ENCODE measurements at places on chromosomes 2 and 18.
A peak's percentile ranks its signal among the peaks of the same experiment; 100 is the strongest.

DNA sequence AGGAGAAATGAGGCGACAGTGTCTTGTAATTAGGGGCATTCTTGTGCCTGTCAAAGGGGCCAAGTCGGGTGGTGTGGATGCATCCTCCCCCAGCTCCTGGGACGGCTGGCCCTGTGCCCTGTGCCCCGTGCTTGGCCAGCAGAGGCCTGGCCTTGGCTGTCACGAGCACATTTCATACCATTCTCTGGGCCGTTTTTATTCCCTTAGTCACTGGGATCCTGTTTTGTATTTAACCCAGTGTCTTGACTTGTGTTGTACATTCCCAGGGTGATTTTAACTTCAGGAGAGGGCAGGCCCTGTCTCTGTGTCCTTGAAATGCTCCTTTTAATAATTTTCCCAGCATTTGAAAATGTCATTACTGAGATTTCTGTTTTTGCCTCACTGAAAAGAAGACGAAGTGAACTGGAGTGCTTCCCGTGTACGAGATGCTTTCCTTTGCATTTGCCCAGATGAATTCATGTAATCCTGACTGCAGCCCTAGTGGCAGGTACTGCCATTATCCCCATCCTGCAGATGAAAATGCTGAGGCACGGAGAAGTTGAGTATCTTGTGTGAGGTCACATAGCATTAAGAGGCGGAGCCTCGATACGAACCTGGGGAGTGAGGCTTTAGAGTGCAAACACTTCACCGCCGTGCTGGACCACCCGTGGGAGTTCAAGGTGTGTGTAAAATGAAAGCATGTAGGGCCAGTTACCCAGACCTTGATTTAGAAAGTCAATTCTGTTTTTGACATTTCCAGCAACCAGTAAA is 57.0 kb downstream of the SH3RF3 start:
- peak; percentile 82 for DNase-seq

GRCh38 chr2:218569038-218569431 is 396 bp downstream of the CNOT9 start:
- DNase-seq: peak; percentile 53

- peak; percentile 98 for DNase-seq
Observed at GRCh38 chr2:171922230-171923022, at the start of gene HAT1. HAT1 (plus strand) TSS chr2:171922461; CDS start chr2:171922501, 40 bp downstream.

DNA sequence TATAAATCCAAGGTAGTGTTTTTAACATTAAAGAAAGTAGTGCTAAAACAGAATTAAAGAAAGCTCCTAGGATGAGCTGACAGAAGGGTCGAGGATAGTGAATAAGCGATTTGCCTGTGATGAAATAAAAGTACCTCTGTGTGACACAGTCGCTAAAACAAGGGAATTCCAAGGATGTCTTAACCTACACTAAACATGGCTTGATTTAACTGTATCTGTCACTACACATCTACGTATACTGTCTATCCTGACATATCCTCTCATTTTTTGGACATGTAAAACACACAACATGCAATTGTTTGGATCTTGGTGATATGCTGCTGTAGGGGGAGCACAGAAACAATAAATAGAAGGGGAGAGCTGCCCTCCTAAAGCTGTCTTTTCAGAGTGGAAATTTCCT is 580.8 kb upstream of the SLC8A1 start:
- no peak for DNase-seq

- no peak for DNase-seq
Observed at GRCh38 chr2:99597616-99598015, 107.8 kb upstream of the REV1 start.

- DNase-seq: peak; percentile 34
Observed at GRCh38 chr2:12619975-12620374, 96.8 kb upstream of the TRIB2 start.

DNA sequence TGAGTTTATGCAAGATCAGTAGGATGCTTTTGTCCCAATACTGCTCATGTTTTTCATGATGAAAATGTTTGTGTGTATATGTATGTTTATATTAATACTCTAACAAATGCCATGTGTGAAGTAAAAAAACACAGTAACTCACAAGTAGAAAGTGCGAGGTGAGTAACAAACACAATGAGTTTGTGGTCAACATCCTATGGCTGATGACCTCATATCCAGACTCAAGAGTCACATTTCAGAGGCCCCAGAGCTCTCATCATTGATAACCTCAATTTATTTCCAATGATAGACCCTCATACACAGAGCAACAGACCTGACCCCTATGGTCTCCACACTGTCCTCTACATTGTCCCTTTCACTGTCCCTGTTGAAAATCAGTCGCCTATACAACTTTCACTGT is 34.5 kb downstream of the ZNF519 start:
- no peak for DNase-seq

DNA sequence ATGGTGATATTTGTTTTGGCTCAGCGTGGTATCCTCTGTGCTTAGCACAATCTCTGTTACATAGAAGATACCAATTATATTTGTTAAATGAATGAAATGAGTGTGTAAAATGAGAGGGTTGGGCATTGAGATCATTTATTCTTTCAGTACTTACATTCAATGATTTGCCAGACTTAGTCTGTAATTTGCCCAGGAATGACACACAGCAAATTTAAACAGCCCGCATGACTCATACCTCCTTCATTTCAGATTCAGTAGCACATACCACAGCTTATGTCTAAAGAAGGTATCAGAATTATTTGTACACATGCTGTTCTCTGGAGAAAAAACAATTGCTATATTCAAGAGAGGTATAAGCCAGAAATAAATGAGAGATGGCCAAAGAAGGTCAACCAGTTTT is 37.0 kb downstream of the KLHL14 start:
- no peak for DNase-seq

GRCh38 chr2:56754627-56755026 is 570.8 kb downstream of the CCDC85A start:
- peak; percentile 26 for DNase-seq

DNA sequence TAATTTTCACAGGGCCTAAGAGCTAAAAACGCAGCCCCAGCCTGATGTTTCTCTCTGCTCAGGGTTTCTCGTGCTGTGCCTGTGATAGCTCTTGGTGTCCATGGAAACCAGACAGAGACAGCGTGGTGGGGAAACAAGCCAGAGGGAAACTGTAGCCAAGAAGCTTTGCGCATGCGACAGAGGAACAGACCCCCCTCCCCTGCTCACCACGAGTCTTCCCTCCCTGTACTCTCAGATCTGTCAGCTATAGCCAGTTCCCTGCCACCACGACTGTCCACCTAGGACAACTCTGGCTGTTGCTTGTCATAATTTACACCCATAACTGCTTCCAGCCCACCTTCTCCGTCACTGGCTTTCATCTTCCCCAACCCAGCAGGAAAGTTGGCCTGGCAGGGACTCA is 13.2 kb upstream of the DNAJC27 start:
- peak; percentile 57 for DNase-seq

DNA sequence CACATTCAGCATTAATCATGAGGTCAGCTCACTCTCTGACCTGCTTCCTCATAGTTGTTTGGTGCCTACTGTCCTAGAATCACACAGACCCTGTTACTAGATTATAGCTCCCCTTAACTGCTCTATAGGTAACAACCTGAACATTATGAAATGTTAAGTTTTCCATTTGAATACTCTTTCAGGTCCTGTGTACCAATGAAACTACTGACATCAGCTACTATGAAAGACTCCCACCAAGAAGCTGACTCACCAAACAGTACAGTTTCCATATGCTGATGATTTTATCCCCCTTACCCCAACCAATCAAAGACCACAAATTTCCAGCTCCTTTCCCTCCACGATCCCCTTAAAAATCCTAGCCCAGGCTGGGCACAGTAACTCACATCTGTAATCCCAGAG is 56.3 kb downstream of the SRBD1 start:
- no peak for DNase-seq

DNA sequence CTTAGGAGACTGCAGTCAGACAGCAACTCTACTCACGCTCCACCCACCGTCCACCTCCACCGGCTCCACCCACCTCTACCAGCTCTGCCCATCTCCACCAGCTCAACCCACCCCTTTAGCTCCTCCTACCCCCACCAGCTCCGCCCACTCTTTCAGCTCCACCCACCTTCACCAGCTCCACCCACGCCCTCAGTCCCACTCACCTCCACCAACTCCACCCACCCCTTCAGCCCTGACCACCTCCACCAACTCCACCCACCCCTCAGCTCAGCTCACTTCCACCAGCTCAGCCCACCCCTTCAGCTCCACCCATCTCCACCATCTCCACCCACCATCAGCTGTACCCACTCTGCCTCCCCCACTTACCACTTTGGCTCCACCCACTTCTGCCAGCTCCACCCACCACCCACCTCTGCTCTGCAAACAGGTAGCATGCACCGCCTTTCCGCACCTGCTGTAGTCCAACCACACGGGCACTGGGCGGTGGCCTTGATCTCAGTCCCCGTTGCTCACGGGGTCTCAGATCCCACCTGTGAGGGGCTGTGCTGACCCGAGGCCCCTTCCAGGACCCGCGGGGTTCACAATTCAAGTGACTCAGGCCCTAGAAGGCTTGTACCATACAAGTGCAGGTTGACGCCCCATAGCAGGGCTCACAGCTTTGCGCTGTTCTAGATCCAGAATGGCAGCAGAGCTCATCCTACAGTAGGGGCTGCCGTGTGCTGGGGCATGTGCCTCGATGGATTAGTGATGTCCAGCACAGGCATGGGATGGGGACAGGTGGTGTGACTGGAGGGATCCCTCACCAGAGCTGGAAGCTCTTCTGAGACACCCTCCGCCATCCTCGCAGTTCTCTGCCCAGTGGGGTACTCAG is 77.2 kb upstream of the OTOS start:
- DNase-seq: peak; percentile 15

Measured in left ventricle myocardium superior (tissue), 1 donor.